ENCODE measurements at places on chromosomes 11 and 22.

DNA sequence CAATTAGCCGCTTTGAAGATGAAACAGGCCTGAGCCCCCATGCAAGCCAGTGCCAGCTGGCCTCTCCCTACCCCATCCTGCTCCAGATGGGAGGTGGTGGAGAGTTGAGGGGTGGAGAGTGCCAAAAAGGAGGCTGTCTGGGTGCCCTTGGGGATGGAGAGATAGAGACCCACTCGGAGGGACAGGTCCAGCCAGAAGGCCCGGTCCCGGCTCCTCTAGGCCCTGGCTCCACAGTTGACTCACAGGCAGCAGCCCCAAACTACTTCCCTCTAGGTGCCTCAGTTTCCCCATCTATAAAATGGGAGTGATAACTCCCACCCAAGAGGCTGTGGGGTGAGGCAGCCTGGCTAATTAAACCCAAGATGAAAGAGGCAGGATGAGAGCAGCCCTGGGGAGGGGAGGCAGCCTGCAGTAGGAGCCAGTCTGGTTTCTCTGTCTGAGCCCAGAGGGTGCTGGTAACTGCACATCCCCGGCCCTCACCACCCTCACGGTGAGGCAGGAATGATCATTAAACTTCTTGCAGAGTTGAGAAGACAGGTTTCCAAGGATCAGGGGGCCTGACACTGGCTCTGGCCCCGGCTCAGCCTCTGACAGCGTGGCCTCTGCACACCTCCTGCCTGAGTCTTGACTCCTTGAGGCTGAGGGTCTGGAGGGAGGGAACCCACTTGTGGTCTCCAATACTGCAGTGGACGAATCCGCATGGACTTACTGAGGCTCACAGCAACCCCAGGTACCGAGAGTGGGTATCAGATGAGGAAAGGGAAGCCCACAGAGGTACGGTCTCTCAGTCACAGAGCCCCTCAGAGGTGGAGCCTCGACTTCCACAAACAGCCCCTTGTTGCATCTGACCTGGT lies 1.4 kb upstream of the AP5B1 start:
- DNase-seq = no peak

- DNase-seq = no peak
These were observed 304.8 kb upstream of the ISX start for GRCh38 chr22:34761111-34761510.

DNA sequence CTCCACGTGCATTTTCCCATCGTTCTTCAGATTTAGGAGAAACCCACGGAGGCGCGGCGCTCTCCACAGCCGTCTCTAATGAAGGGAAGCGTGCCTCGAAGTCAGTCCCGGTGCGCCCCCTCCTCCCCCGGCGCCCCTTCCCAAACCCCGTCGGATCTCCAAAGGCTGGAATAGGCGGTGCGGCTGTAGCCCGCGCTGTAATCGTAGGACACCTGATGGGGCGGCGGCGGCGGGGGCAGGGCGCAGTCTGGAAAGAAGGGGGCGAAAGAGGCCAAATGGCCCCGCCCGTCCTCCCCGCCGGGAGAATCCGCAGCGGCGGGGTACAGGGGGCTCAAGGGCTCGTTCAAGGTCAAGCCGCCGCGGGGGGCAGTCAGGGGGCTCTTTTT lies 1.3 kb downstream of the FAM181B start:
- DNase-seq = no peak

DNA sequence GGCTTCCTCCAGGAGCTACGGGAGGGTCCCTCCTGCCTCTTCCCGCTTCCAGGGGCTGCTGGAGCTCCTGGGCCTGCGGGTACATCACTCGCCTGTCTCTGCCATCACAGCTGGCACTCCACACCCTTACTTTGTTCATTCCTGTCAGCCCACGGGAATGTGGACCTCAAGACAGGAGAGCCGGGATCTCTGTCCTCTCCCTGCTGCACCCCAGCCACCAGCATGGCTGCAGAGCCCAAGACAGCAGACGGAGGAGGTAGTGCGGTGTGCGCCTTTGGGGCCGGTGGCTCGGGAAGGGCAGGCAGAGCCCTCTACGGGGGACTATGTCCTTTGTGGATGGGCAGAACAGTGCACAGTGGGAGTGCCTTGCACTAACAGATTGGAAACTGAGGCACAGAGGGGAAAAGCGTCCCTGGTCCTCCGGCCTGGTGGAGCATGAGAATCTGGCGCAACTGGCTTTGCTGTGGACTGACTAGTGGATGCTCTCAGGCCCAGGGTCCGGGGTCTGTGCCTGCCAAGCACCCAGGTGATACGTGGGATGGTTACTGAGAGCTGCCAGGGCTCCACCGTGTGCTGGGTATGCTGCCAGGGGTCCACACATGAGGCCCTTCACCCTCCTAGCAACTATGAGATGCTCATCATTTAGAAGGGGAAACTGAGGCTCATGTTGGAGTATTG lies 47.3 kb downstream of the IGF2 start:
- DNase-seq = no peak

- DNase-seq = no peak
These were observed 31.7 kb upstream of the DRD2 start for GRCh38 chr11:113506893-113507292.

DNA sequence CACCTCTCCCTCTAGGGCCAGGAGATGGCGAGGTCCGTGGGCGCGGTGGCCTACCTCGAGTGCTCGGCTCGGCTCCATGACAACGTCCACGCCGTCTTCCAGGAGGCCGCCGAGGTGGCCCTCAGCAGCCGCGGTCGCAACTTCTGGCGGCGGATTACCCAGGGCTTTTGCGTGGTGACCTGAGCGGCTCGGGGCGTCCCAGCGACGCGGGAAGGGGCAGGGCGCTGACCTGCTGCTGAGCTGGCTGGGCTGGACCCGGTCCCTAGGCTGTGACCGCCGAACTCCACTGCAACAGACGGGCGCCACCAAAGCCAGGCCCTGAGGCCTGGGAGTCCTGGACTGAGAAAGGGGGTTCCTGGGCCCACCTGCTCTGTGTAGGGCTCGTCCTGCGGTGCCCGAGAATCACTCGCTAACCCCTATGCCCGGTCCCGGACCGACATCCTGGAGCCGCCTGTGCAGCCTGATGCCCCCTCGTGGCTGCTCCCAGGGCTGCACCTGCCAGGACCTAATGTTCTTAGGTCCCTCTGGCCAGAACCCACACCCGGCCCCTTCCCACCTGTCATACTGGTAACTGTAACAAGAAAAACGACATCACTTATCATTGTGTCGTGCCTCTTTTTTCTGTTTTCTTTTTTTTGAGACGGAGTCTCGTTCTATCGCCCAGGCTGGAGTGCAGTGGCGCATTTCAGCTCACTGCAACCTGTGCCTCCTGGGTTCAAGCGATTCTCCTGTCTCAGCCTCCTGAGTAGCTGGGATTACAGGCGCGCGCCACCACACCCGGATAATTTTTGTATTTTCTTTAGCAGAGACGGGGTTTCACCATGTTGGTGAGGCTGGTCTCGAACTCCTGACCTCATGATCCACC lies 15.0 kb downstream of the RHOD start:
- DNase-seq = peak; percentile 89

DNA sequence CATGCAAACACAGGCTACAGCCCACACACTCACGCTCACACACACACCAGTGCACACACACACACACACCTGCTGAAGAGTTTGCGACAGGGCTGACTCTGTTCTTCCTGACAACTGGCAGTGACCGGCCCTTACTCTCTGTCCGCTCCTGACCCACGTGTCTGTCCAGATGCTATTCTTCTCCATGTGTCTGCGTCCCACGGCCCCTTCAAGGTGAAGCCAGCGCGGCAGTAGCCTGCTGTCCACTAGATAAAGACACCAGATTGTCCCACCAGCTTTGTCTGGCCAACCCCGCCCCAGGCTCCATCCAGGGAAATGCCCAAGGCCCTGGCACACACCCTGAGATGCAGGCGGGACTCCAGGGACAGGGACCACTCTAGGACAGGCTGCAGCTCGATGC lies 713.9 kb downstream of the BRD1 start:
- no peak for DNase-seq

DNA sequence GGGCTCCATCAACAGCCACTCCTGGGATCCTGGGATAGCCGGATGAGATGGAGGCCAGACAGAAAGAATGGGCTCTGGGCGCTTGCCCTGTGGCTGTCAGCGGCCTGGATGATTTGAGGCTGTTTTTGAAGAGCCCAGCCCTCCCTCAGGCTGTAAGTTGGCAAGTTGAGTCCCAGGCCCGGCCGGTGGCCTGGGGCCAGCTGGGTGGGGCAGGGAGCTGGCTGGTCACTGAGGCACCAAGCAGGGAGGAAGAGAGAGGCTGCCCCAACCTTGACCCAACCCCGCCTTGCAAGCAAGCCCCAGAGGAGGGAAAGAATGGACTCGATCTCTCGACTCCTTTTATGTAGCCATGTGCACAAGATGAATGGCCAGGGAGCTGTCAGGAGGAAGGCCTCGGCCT lies 34.9 kb downstream of the RIBC2 start:
- no peak for DNase-seq

DNA sequence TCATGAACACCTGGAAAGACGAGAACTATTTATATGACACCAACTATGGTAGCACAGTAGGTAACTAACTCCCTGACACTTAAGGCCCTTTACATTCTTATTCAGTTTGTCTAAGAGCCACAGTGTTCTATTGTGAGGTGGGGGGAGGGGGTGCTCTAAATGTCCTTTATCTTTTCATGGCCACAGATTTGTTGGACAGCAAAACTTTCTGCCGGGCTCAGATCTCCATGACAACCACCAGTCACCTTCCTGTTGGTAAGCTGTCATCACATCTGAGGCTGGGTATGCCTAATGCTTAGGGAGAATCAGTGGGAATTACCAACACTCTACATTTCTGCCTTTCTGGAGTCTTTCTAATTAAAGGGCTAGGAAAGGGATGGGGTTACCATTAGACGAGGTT lies 30.7 kb downstream of the EHF start:
- DNase-seq = no peak

DNA sequence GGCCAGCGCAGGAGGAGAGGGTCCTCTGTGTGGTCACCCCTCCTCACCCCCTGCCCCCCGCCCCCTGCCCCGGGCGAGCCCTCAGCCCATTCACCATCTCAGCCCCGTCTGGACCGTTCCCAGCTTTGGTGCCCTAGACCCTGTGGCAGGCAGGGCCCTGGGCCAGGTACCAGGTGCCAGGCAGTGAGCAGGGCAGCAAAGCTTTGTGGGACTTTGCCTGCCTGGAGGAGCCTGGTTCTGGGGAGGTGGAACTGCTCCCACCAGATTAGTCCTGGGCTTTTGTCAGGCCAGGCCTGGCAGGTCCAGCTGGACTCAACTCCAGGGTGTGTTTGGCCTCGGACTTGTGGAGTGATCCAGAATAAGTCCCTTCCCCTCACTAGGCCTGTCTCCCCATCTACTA lies 13.7 kb upstream of the MYRF start:
- no peak for DNase-seq

DNA sequence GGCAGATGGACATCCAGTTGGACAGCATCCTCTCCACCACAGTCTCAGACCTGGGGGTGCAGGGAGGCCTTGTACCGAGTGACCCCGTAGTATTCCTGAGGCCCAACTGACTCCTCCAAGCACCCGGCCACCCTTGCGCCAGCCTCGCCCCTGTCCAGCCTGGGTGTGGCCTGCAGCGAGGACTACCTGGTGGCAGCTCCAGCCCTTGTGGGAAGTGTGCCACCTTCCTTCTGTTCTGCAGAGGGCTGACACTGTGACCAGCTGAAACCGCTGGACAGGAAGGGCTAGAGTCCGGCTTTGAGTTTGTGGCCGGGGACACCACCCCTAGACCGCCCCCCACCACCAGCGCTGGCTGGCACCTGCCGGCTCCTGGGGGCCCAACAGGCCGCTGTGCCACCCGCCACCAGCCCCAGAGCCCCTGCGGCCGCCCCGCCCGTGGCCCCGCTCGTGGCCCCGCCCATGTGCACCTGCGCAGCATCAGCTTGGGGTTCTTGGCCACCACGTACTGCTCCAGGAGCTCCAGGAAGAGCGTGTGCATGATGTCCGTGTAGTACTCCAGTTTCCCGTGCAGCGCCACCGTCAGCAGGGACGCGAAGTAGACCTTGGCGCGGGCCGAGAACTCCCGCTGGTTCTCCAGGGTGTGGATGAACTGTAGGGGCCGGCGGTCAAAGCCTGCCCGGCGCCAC lies 10.0 kb upstream of the MAPK11 start:
- no peak for DNase-seq

- no peak for DNase-seq
These were observed 190.7 kb downstream of the UVRAG start for GRCh38 chr11:76005756-76006155.

DNA sequence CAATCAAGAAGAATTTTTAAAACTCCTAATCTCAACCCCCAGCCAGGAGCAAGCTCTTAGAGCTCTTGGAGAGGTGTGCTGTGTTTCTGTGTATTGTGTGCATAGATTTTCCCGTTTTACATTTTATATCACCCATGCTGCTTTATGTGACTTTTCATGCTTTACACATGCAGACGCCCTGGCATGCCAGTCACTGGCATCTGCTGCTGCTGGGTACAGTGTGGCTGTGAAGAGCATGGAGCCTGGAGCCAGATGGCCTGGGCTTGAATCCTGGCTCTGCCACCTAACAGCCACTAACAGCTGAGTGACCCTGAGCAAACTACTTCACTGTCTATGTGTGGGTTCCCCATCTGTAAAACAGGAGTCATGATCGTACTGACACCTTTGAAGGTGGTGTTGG lies 23.1 kb downstream of the POLR3H start:
- no peak for DNase-seq

GRCh38 chr11:45267052-45267451 lies 19.1 kb downstream of the SYT13 start:
- DNase-seq = peak; percentile 62

GRCh38 chr11:8735094-8735493 lies 52.5 kb downstream of the RPL27A start:
- DNase-seq = no peak

- DNase-seq = peak; percentile 57
These were observed at the start of gene TPH1 for GRCh38 chr11:18046116-18046777. TPH1 (minus strand) TSS chr11:18046269; CDS start chr11:18040762, 5,507 bp downstream.

- no peak for DNase-seq
These were observed 46.8 kb downstream of the FAM83F start for GRCh38 chr22:40041366-40042137.

DNA sequence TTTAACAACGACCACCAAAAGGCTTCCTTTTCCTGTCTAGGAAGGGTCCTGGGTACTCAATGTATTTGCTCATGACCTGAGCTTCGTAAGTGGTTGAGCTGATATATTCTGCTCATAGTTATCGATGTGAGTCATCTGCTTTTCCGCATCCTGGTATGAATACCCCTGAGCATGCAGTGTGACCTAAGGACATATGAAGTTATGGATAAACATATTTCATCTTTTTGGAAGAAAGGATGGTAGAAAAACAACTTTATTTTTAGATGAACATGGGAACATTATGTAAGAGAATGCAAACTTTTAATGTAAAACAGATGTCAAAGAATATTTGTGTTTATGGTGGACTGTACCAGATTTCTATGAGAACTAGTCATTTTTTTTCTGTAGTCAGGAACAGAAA lies 28.4 kb downstream of the TRPC6 start:
- DNase-seq = no peak

Measured in endothelial cell (in vitro differentiated cells).